ENCODE measurements at places on chromosomes 5 and 9.

GRCh38 chr5:11082404-11082945, 321.4 kb upstream of the DAP start:
- no peak for DNase-seq

DNA sequence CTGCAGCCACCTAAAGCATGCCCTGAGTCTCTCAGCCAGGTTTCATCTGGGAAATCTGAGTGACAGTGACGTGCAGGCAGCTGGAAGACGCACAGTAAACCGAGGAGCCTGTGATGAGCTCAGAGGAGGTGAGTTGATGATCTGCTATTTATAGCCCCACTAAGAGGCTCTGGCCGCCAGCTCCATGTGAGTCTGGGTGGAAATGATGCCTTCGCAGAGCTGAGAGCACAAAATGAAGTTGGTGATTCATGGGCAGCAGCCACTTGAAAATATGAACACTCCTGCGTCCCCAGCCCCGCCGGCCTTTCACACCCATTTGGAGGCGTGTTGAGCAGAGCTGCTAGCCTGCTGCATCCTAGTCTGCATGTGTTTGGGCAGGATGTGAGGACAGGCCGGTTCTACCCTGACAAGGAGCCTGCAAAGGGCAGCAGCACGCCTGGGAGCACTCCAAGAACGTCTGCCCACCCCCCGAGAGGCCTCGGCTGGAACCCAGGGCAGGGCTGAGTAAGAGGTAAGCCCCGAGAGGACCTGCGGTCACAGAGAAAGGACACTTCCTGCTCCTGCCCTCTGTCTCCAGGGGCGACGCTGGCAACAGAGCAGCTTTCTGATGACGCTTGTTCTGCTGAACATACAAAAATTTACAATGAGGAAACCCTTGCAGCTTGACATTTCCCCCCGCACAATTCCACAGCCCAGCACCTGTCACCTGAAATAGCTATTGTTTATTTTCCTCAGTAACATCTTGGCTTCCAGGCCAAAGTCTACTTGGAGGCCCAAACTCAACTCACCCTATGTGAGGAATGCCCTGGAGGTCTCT, 25.1 kb upstream of the CDKN2AIPNL start:
- DNase-seq = peak; percentile 92

DNA sequence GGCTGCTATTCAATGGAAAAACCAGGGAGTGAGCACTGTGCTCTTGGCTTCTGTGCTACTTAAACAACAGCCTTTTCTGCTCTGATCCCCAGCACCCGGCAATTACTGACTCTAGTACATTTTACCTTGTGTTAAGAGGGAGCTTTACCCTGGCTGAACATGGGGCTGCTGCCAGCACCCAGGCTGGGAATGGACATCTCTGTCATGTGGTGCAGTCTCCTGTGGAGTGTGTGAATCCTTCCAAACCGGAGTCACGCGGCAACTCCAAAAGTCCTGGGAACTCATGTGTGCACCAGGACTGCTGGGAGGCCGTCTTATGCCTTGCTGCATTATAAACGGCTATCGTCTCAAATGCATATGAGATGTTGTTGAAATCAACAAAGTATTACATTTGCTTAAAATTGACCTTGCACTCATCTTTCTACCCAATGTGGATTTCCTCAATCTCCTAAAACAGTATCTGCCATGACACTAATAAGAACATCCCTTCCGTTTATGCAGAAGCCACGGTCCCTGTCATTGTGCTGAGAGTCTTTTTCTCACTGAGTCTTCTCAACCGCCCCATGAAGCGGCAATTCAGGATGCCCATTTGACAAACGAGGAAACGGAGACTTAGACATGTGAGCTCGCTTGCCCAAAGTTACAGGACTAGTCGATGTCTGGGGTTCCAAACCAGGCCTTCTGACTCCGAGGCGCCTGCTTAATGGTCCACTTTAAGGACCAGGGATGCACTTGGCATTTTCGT, 884 bp upstream of the GSN start:
- no peak for DNase-seq

GRCh38 chr5:65924366-65925043, 1.9 kb upstream of the ERBIN start:
- DNase-seq = peak; percentile 85

DNA sequence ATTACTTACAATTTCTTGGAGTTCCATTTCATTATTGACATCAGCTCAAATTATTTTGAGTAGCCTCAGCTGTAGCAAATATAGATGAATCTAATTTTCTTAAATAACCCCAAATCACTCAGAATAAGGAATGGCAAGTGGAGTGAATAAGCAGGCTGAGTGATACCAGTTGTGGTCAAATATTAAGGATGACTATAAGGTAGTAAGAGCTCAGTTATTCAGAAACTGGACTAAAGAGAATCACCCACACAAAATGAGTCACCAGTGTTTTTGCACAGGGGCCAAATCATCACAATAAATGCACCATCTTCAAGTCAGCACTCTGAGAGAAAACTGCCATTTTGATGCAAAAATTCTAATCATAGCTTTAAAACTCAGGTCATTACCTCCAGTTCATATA, 128.9 kb upstream of the TARS1 start:
- peak; percentile 95 for DNase-seq

- no peak for DNase-seq
These were observed 1.2 kb downstream of the SPRY4 start for GRCh38 chr5:142323480-142324135.

GRCh38 chr9:104025945-104026344, 68.2 kb upstream of the SMC2 start:
- no peak for DNase-seq

- DNase-seq = no peak
These were observed 297.0 kb downstream of the SH3GL2 start for GRCh38 chr9:17875886-17876285.

DNA sequence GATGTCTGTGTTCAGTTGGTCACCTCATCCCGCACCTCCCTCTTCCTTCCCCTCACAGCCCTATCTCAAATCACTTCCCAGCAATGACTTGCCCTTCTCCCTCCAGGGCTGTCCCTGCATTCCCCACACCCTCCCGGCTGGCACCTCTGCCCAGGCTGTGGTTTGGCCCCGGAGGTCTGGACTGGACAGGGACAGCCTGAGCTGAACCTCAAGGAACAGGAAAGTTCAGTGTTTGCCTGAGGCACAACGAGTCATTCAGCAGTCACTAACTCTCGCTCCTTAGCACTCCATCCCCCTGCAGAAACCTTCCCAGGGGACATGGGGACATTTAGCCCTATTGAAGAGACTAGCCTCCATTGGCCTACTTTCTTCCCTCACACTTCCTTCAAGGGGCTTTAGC, 58.3 kb upstream of the MAP3K1 start:
- peak; percentile 78 for DNase-seq

GRCh38 chr5:150511578-150512367, 3.8 kb downstream of the NDST1 start:
- DNase-seq = no peak

- no peak for DNase-seq
These were observed 90.9 kb upstream of the COX7C start for GRCh38 chr5:86526811-86527348.

GRCh38 chr9:127640908-127641545, 28.9 kb downstream of the STXBP1 start:
- no peak for DNase-seq

- DNase-seq = no peak
These were observed 31.9 kb downstream of the PALM2AKAP2 start for GRCh38 chr9:109811876-109812275.

DNA sequence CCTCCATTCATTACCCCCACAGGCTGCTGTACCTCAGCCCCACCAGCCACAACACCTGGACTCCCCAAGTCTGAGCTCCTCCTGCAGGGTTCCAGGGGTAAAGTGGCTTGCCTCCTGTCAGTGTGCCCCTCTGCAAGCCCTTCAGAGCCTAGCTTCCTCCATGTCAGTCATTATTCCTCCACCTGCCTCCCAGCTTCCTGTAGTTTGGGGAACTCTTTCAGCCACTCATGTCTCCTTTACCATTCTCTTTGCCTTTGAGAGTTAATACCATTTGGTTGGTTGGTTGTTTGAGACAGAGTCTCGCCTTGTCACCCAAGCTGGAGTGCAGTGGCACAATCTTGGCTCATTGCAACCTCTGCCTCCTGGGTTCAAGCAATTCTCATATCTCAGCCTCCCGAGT, 36.2 kb downstream of the IRF1 start:
- no peak for DNase-seq

DNA sequence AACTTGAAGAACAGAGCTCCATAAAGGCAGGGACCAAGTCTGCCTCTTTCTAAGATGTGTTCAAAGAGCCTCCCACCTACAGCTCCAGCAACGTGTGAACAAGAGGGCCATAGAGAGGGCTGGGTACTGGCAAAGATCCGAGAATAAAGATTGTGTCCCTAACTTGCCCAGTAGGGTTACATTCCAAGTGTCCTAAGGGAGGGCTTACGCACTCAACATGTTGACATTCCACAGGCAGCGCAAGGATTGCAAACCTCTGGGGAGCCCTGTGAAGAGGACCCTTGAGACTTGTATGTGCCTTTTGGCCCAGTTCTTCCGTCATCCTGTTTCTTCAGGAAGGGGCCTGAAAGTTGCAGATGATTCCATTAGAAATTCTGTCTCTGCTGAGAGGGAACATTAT, 48.2 kb upstream of the ENTREP1 start:
- DNase-seq = no peak

- no peak for DNase-seq
These were observed 95.6 kb upstream of the TUSC1 start for GRCh38 chr9:25773805-25774204.

GRCh38 chr9:11966786-11967185, 726.4 kb upstream of the TYRP1 start:
- no peak for DNase-seq

DNA sequence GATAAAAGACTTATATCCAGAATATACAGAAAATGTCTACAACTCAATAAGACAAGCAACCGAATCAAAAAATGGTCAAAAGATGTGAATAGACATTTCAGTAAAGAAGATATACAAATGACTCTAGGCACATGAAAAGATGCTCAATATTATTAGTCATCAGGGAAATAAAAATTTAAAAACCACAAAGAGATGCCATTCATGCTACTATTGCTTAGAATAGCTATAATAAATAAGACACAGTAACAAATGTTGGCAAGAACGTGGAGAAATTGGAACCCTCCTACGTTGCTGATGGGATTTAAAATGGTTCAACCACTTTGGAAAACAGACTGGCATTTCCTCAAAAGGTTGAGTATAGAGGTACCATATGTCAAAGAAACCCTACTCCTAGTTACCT, 39.8 kb downstream of the POLK start:
- no peak for DNase-seq

- DNase-seq = peak; percentile 56
These were observed 157.1 kb downstream of the ARRDC3 start for GRCh38 chr5:91225848-91226686.

DNA sequence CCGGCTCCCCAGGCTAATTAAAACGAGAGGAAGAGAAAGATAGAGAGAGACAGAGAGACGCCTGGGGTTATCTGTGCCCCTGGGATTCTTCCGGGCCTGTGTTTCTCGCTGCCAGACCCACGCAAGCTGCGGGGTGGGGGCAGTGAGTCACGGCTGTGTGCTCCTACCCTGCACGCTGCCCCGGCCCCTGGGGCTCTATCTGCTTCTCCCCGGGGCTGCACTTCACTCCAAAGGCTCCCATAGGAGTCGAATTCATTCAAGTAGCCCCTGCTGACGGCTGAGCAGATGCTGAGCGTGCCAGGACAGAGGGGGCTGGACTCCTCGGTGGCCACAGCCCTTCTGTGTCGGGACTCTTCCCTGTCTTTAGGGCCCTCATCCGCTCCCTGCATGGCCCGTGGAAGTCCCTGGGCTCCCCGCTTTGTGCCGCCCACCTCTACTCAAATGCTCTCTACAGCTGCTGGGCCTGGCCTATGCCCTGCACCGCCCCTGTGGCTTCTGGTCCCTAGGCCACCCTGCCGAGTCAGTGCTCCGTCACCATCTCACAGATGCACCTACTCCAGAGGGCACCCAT, 22.8 kb downstream of the SARDH start:
- no peak for DNase-seq

- peak; percentile 17 for DNase-seq
These were observed 86.2 kb upstream of the CDH9 start for GRCh38 chr5:27124590-27124989.

- DNase-seq = no peak
These were observed 113.5 kb downstream of the SMARCA2 start for GRCh38 chr9:2128618-2129017.

- DNase-seq = no peak
These were observed 64.5 kb downstream of the TMEM161B start for GRCh38 chr5:88203981-88204750.

DNA sequence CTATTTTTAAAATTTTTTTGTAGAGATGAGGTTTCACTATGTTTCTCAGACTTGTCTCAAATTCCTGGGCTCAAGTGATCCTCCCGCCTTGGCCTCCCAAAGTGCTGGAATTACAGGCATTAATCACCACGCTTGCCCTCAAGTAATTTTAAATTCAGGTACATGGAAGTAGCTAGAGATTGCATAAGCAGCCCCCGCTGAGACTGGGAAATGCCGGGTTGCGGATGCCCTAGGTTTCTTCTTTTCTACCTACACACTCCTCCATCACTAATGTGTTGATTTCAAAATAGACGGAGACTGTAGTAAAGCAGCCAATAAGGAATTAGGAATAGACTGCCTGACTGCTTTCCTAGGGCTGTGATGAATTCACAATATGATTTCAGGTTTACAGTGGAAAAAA, 202.4 kb downstream of the FANCC start:
- DNase-seq = no peak

- no peak for DNase-seq
These were observed at the start of gene ACOT12 for GRCh38 chr5:81393783-81394718. ACOT12 (minus strand) TSS chr5:81394134; CDS start chr5:81394114, 20 bp downstream.

GRCh38 chr5:149434162-149435014, 55.3 kb upstream of the IL17B start:
- peak; percentile 46 for DNase-seq

DNA sequence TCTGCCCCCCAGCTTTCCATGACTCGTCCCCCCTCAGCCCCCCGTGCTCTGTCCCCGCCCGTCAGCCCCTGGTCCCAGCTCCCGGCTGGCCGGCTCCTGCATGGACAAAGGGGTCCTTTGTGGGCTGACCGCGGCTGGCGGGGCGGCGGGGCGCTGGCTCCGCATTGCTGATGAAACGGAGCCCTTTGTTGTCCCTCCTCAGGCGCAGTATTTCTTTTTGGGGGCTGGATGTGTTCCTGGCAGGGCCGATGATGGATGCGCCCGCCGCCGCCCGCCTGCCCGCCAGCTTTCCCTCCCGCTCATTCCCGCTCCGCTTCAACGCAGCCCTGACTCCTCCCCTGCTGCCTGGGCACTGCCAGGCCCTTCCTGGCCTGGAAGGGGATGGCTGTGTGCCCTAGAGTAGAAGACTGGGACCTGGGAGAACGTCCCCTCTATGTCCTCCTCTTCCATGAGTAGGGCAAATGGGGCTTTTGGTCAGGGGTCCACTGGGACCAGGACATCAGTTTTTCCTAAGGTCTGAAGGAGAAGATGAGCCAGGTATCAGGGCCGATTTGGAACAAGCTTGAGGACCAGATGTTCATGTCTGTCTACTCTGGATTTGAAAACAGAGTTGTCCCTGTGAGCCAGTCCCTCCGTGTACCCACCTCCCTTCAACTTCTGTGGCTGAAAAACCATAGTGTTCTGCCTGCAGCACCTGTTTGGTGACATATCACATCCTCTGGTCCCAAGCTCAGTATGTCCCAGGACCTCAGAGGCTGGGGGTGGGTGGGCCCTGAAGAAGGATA, 29.0 kb downstream of the CXXC5 start:
- DNase-seq = no peak

GRCh38 chr5:87008751-87009560, 258.7 kb upstream of the RASA1 start:
- DNase-seq = peak; percentile 72

- no peak for DNase-seq
These were observed 917.6 kb upstream of the DMAC1 start for GRCh38 chr9:8717146-8717545.

All from renal cortical epithelial cell (primary cell).